Anterior cingulate cortex (tissue), 58 donors: ENCODE measurements at places on chromosomes 6 and 20.

DNA sequence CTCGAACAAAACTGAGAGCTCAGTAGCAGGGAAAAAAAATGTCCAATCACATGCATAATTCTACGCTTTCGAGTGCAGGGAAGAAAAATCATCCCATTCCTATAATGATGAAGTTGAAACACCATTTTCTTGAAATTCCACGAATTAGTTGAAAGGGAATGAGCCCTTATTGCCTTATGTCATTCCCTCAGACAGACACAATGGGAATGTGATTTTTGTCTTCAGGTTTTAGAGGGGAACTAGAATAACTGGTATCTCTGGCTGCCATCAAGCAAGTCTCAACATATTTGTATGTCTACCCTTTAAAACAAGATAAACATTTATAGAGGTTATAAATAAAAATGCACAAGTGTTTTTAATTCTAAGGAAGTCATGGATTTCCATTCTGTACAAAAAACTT lies 87.9 kb downstream of the KIF13A start:
- no peak for DNase-seq

DNA sequence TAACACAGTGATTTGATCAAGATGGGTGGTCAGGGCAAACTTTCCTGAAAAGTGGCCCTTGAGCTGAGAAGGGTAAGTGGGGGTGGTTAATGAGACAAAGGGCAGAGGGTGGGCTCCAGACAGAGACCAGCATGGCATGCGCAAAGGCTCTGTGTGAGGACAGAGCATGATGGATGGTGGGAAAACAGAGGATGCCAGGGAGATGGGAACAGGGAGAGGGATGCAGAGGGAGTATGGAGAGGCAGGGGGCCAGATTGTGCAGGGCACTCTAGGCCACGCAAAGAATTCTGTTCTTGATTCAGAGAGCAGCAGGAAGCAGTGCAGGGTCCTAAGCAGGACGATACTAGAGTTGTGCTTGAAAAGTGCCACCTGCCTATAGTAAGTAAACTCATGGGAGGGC lies 394.4 kb downstream of the BTBD9 start:
- DNase-seq: no peak

DNA sequence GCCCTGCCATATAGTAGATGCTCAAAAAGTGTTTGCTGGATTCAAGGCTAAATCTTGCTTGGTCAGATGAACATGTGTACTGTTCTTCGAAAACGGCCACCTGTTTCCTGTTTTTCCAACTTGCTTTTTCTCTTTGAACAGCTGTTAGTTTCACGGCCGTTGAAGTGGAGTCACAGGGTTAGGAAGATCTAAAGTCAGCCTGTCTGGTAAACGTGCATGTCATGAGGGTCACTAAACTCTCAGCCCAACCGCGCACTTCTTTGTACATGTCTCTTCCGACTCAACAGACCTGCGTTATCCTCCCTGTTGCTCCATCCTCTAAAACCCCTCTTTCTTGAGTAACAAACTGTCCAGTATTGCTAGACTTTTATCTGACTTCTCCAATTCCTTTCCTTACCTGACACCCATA lies 93.2 kb upstream of the MAN1A1 start:
- no peak for DNase-seq

DNA sequence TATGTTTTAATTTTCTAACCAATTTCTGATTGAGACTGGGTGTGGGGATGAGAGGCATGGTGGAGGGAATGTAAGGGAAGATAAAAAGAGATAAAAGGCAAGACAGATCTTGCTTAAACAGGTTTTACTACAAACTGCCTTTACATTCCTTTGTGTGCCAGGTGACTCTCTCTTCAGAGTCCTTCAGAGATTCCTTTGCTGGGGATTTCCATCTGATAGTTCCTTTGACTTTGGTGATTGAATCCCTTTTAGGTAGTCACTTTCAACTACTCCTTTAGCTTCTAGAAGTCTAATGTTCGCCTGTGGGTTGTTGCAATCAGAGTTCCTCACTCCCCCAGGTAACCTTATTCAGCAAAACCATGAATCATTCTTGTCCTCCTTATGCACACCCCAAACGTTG lies 283.3 kb upstream of the MANEA start:
- DNase-seq: no peak

GRCh38 chr6:82095091-82095490 lies 152.5 kb downstream of the IBTK start:
- no peak for DNase-seq

DNA sequence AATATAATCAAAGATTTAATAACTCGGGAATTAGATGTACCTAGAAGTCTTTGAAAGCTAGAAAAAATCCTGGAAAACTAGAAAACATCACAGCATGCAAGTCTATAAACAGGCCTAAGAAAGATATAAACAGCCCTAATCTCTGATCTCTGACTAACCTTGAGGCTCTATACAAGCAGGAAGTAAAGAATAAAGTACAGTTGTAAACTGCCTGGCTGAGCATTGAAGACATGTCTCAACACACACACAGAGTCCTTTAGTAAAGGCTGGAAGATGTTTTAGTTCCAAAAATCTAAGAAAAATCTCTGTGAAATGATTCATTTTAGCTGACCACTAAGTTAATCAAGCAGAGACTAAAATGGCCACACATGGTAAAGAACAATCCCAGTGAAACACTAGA lies 774.5 kb downstream of the EYS start:
- no peak for DNase-seq

DNA sequence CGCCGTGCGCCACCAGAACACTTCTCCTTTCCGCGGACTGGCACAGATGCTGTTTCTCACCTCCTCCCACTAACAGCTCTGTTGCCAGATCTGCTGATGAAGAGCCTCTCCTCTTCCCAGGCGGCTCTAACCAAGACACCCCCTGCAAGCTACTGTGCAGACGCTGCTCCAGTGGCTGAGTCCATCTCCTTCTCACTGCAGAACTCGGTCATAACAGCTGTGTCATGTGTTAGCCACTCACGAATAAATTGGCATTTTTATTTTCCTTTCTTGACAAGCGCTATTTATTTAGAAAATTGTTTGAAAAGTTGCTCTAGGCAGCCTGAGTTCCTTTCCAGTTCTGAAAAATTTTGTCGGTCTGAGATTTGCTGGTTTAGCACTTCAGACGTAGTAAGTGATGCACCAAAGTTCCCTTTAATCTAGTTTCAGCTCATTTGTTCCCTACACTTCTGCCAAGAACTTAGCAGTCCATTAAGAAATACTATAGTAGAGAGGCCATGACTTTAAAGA lies 12.8 kb upstream of the PLEKHG1 start:
- DNase-seq: no peak

DNA sequence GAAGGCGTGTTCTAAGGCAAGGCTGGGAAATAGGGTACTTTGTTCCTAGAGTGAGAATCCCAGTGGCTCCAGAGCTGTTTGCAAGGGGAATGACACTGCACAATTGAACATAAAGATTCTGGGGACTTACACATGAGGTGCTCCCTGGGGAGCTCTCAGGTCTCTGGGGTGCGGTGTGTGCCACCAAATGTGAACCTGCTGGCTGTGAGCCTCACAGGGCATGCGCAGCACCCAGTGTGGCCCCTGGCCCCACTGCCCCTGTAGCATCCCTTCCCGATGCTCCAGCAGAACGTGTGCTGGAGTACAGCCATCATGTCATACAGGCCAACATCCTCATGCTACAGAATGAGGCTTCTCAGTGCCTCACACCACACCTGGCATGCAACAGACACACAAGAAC lies 68.2 kb downstream of the TOX2 start:
- no peak for DNase-seq

DNA sequence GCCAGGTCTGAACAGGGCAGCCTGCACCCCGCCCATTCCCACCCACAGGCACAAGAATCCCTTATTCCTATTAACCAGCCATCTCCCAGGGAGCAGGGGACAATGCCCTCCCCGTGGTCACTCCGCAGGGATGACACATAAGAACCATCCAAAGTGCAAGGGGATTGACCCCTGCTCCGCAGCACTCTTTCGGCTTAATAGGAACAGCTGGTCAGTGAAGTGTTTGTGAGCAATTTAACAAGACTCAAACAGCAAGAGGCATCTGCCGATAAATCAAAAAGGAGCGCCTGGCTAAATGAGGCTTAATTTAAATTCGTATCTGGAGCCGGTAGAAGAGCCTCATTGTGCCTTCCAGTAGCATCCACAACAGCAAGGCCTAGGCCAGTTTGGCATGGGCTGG lies 389.4 kb downstream of the RNGTT start:
- no peak for DNase-seq

DNA sequence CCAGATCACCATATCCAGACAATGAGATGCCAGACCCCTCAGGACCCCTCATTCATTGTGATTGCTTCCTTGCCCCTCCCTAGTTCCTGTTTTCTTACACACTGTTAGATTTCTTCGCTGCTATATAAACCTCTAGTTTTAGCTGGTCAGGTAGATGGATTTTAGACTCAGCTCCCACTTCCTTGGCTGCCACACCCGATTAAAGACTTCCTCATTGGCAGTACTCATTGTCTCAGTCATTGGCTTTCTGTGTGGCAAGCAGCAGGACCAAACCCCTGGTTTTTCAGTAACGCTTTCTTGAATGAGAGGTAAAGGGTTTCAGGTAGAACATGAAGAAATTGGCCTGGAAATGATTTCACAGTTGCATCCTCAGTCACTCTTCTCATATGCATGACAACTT lies 47.9 kb downstream of the QRSL1 start:
- no peak for DNase-seq

GRCh38 chr6:104595311-104595820 lies 264.4 kb downstream of the HACE1 start:
- DNase-seq: no peak
